Osteoblast (primary cell): ENCODE measurements at places on chromosomes 7 and 10. TPM values are rescaled to one million over a fixed set of nuclear protein-coding genes. Genes with fewer than 3 reads are reported as not detected.

- DNase-seq = peak; percentile 18
Observed at GRCh38 chr7:41244246-41244645, 458.6 kb downstream of the INHBA start.

GRCh38 chr10:13681960-13682359 is 95.2 kb downstream of the PRPF18 start:
- DNase-seq = no peak

DNA sequence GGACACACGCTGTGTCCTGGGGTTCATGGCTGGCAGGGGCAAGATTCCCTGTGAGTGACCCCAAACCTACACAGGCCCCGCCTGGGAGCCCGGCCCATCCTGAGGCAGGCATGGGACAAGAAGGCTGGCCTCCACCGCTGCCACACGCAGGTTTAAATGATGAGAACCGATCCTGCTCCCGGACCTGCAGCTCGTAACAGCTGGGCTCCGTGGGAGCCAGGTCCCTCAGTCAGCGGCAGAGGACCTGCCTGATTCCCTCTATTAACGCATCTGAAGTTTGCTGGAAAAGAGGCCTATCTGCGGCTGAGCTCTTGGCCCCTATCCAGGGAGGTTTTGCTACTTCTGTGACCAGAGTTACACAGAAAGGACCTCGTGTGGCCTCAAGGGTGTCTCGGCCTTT is 112.3 kb downstream of the VIPR2 start:
- no peak for DNase-seq

GRCh38 chr7:34760271-34760670 is 102.3 kb downstream of the NPSR1 start:
- DNase-seq = no peak

DNA sequence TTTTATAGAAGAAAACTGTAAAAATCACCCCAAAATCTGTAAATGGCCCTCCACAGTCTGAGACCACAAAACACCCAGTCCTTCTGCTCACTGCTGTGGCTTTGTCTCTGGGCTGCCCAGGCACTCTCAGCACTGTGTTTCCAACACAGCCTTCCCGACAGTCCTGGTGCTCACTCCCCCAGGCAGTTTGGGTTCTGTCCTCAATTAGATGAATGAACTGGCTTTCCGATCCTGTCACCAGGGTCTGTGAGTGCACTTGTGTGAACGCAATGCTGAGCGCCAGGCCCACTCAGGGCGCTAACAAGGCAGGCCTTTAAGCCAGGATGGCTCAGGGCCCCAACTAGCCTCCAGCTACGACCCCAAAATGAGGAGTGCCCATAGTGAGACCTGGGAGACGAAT is 3.3 kb downstream of the MAD1L1 start:
- peak; percentile 62 for DNase-seq

DNA sequence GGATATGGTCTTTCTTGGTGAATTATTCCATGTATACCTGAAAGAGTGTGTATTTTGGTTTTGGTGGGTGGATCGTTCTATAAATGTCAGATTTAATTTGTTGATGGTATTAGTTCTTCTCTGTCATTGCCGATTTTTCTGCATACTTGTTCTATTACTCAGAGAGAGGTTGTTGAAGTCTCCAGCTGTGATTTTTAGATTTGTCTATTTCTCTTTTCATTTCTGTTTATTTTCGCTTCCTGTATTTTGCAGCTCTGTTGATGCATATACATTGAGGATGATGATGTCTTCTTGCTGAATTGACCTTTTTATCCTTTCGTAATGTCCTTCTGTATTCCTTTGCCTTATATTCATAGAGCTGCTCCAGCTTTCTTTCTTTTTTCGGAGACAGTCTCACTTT is 12.1 kb upstream of the BHLHA15 start:
- no peak for DNase-seq

DNA sequence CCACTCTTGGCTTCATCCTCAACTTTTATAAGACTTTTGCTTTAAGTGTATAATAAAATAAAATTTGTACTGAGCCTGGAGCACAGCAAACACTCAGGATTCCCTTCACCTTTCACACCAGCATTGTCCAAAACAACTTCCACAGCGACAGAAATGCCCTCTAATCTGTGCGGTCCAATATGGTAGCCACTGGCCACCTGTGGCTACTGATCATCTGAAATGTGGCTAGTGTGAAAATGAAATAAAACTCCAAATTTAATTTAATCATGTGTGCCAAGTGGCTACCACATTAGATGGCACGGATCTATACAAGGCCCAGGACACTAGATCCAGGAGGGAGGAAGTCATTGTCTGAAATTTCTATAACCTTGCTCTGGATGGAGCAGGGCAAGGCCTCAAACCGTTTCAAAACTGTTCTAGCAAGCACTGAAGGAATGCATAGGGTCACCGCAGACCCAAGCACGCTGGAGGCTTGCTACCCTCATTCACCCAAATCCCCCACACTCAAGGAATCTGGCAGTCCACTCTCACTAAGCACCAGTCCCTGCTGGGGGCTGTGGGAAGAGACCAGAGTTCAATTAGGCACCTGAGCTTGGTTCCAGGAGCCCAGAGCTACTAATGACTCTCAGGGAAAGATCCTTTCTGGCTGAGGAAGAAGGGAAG is 6.3 kb upstream of the MYO1G start:
- DNase-seq = no peak

DNA sequence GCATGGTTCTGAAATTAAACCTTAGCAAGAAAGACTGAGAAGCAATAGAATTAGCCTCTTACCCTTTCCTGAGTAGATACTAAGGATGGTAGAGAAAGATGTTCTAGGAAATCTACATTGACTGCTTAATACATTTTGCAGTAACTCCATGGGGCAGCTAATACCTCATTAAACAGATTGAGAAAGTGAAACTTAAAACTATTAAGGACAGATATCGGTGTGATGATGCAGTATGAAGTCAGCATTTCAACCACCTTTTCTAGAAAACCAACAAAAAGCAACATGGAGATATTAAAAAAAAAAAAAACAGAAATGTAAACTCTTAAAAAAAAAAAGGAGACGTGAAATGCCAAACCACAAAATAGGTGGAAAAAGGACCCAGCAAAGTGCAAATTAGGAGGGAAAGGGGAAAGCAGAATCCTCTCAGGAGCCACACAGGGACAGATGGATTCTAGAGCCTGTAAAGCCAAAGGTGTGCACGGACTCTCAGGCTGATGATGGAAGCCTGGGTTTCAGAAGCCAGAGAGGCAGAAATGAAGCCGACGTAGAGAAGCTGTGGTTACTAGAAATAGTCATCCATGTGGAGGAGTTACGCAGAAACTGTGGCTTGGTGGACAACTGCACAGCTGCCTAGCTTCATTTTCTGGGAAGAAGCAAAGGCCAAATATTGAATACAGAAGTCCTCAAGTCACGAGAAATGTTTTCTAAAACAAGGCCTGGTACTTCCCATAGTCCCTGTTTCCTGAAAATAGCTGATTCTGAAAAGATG is 38.1 kb upstream of the GPR141 start:
- no peak for DNase-seq

DNA sequence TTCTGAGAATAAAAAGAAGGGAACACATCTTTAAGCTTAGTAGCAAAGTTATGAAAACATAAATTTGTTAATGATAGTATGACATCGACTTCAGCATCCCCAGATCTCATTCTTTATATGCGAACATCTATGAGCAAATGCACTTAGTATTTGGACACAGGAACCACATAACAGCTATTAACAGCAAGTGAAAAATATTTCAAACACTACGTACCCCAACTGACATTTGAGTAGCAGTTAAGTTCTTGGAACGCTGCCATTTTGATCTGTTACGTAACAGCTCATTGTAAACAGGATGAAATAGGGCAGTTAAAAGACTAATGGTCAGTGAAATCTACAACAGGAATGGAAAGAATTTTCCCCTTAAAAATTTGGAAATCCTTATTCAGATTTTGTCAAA is 428.9 kb downstream of the TNS3 start:
- DNase-seq = no peak

- no peak for DNase-seq
Observed at GRCh38 chr7:3386423-3387190, 85.6 kb downstream of the SDK1 start.

DNA sequence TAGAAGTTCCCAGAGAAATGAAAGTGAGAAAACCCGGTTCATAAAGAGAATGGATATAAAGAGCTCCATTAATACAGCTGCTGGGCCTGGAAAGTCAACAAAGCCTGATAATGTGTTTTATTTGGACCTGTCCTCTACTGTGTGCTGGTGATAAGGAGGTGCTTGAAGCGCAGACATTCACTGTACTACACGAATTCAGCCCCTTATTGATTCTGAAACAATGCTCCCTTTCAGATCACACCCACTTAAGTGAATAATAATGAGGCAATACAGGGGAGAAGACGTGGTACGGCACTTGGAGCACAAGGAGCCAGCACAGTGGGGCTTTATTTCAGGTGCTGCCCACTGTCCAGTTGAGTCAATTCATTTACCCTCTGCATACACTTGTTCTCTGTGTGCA is 260.8 kb downstream of the FGFR2 start:
- no peak for DNase-seq

DNA sequence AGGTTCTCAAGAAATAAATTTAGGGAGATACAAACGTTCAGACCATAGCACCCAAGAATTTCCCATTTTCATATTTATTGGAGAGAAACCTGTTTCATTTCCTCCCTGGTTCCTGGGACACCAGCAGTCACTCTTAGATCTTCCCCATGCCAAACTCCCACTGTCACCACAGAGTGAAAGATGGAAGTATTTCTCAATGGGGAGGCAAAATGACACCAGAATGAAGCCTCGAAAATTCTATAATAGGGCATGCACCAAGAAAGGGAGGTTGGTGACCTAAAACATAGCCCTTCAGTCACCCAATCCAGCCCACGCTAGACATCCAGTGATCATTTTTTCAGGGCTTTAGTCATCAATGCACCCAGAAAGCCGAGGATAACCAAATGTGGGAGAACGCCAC is 148.1 kb upstream of the PLXDC2 start:
- no peak for DNase-seq

- peak; percentile 72 for DNase-seq
Observed at GRCh38 chr7:48182718-48183369, 11.6 kb downstream of the ABCA13 start.

- no peak for DNase-seq
Observed at GRCh38 chr10:118562851-118563250, 32.6 kb downstream of the PRLHR start.

GRCh38 chr10:89134963-89135362 is 72.2 kb downstream of the CH25H start:
- no peak for DNase-seq

DNA sequence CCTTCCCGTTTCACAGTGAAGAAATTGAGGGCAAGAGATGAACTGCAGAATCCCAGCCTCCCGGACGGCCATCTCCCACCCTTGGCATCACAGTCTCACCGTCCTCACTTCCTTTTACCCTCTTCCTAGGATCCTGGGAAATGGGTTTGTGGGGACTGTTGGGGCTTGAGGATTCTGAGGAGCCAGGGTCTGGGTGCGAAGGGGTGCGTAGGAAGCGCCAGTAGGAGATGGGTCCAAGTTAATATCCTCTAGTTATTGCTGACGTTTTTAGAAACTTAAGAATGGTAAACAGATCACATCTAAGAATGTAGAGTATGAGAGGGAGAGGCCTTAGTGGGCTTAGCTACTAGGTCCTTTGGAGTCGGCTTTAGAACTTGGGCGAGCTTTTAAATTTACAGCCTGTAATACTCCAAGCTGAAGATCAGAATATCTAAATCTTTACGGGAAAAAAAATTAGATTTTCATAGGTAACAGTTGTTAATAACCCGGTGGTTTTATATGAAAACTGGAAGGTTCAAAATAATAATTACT is 696 bp downstream of the MALSU1 start:
- DNase-seq = peak; percentile 41

DNA sequence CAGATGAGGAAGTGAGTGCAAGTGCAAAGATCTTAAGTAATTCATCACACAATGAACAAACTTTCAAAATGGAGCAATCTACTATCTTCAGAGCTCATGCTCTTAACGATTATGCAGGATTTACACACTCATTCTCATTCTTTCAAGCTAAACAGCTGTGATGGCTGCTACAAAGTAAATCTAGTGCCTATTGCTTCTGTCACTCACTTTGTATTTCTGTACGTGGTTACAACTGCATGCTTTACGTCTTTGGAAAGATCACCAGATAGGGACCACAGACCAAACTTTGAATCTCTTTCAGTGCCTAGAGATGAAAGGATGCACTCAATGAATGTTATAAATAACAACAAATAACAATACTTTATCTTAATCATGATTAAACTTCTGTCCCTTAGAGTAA is 194.6 kb downstream of the MAGI2 start:
- DNase-seq = no peak

GRCh38 chr7:95547361-95548348 is 48.7 kb downstream of the PDK4 start:
- no peak for DNase-seq

GRCh38 chr10:95303535-95303934 is 12.7 kb upstream of the PDLIM1 start:
- DNase-seq = no peak

DNA sequence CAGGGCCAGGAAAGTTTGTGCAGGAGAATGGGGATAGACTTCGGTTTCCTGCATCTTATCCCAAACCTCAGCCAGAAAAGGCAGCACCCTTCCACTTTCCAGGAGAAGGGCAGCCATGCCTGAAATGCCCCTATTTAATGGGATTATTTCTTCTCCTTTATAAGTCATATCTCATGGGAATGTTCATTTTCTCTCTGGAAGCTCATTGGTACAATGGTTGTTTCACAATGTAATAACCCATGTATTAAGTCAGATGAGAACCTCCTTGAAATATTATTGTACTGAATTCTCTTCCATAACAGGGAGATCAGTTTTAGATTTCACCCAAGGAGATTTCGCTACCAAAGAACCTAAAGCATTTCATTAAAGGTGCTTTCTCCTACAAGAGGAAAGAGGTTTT is 457.5 kb downstream of the KCNMA1 start:
- DNase-seq = no peak

- peak; percentile 49 for DNase-seq
Observed at GRCh38 chr10:36381748-36382147, 739.7 kb upstream of the FZD8 start.

GRCh38 chr7:11021468-11021867 is 47.8 kb downstream of the PHF14 start:
- DNase-seq = no peak

- DNase-seq = no peak
Observed at GRCh38 chr10:11042357-11042756, 24.7 kb downstream of the CELF2 start.

DNA sequence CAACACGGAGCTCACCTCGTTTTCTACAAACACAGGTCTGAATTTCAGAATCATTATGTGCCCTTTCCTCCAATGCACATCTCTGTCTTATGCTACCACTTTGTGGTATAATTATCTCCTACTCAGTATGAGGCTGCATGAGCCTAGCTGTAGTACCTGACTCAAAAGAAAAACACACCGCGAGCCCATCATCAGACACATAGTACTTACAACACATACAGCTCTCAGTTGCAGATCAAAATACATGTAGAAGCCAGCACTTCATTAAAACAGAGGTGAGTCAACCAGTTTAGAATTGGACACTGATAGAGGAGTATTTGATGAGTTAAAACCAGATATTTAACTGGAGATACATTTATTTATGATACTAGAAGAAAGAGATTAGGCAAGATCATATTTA is 1.4 kb upstream of the RTKN2 start:
- peak; percentile 74 for DNase-seq

GRCh38 chr7:113804475-113805095 is 114.2 kb downstream of the PPP1R3A start:
- no peak for DNase-seq

INSIG1 gene
- 835 and 847 TPM in 2 replicates for total RNA-seq

CLCN1 gene
- under 0.01 TPM in 2 replicates for total RNA-seq

STEAP4 gene
- total RNA-seq = 5.0 and 5.4 TPM in 2 replicates

ACSM6 gene
- not detected in 2 replicates for total RNA-seq
